ENCODE measurements at places on chromosomes 1 and 21.

DNA sequence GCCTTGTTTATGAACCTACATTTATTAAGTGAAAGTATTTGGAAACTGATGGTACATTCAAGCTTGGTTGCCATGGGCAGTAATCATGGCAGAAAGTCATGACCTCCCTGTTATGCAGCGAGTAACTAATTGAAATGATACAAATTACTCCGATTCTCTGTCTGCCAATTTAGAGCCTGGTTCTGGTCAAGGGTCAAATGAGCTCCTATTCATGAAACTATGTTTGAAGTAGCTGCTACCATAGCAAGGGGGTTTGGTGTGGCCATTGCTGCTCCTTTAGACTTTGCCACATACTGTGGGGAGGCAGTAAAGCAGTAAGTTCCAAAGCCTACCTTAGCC lies 187.2 kb upstream of the FOXD3 start:
- H3K27ac ChIP-seq, result no peak overlapping the region
- H3K4me3 ChIP-seq, result no peak overlapping the region
- peaks cover 12% of the 10 kb centered on the region for H3K27me3 ChIP-seq

GRCh38 chr1:110210604-110211495 lies 736 bp downstream of the KCNC4 start:
- H3K36me3 ChIP-seq, result no peaks in the 10 kb centered on the region
- H3K27me3 ChIP-seq, result no peaks in the 10 kb centered on the region
- H3K4me3 ChIP-seq, result peak overlapping the region; percentile 43
- DNase-seq, result peak; percentile 36
- H3K4me1 ChIP-seq, result peaks cover 5% of the 10 kb centered on the region
- no peak overlapping the region for H3K27ac ChIP-seq

DNA sequence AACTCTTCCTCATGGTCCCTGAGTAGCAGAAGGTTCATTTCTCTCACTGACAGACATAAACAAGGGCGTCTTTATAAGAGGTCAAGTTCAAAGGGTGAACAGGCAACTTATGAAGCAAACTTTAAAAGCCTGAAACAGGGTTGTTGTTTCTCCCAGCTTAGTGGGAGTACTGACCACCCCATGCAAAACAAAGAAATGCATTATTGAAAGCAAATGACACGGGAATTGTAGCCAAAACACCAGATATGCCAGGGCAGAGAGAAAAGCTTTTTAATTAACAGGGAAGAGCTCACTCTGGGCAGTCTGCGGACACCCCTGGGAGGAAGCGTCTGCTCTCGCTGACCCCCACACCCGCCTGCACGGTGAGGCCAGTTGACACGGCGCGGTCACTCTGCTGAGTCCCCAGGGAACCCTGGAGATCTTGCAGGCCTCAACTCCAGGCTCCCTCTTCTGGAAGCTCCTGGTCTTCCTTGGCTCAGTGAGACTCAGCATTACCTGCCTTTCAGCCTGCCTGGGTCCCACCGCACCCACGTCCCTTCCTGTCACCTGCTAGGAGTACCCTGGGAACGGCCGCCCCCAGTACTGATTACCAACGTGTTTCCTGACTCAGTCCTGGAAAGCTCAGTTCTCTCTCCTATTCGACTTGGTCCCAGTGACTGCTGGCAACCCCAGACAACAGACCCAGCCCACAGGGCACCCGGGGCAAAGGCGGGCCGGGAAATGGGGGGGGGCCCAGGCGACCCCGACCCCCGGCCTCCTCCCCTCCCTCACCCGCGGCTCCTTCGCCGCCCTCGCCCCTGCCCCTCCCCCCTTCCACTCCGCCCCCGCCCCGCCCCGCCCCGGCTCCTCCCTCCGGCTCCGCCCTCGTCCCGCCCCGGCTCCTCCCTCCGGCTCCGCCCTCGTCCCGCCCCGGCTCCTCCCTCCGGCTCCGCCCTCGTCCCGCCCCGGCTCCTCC lies 972 bp downstream of the CFAP410 start:
- DNase-seq, result peak; percentile 68
- H3K4me1 ChIP-seq, result peaks cover 14% of the 10 kb centered on the region
- H3K36me3 ChIP-seq, result no peaks in the 10 kb centered on the region
- H3K27ac ChIP-seq, result no peak overlapping the region
- H3K27me3 ChIP-seq, result no peaks in the 10 kb centered on the region

DNA sequence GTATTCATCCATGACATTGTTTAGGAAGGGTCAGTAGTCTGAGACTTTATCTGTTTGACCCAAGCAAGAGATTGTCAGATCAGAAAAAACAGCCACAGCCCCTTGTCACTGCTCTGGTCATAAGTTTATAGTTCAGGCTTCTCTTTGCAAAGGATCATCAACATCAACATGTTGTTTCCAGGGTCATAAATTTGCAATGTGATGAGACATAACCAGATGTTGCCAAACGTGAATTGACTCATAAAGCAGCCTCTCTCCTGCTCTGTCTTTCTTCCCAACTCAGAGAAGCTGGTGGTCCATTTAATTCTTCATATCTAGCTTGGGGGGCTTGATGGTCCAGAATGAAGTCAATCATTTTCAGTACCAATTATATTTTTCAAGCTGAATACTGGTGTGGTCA lies 507.2 kb upstream of the PBX1 start:
- no peaks in the 10 kb centered on the region for H3K36me3 ChIP-seq
- no peak for DNase-seq
- H3K27ac ChIP-seq, result no peak overlapping the region
- H3K4me1 ChIP-seq, result no peaks in the 10 kb centered on the region

- peaks cover 3% of the 10 kb centered on the region for H3K4me1 ChIP-seq
- H3K36me3 ChIP-seq, result no peaks in the 10 kb centered on the region
- no peak for DNase-seq
- H3K27ac ChIP-seq, result no peak overlapping the region
Observed at GRCh38 chr1:150521196-150521968, 5.8 kb downstream of the FALEC start.
